Activated CD8-positive, alpha-beta memory T cell treated with anti-CD3 and anti-CD28 coated beads, Interleukin-2, amount 10 ng/mL, durations not matched to agents 7 days and 5 days (primary cell): ENCODE measurements at places on chromosomes 2 and 18. TPM values are rescaled to one million over a fixed set of nuclear protein-coding genes. Genes with fewer than 3 reads are reported as not detected.

UGT1A6 gene
- total RNA-seq, result not detected

PLGLB2 gene
- 0.85 TPM for total RNA-seq

SH3RF3 gene
- total RNA-seq, result 0.05 TPM

HAAO gene
- total RNA-seq, result 0.56 TPM

DYNAP gene
- total RNA-seq, result not detected

SLC4A5 gene
- 2.6 TPM for total RNA-seq

RTP5 gene
- total RNA-seq, result not detected

GREB1 gene
- total RNA-seq, result 0.91 TPM

RNU2-63P gene
- total RNA-seq, result 21.2 TPM

SP5 gene
- total RNA-seq, result not detected

DNAJC5G gene
- not detected for total RNA-seq

FASTKD2 gene
- 18.8 TPM for total RNA-seq

- DNase-seq, result no peak
Measured at GRCh38 chr2:16165518-16166326, 225.4 kb downstream of the MYCN start.

DNA sequence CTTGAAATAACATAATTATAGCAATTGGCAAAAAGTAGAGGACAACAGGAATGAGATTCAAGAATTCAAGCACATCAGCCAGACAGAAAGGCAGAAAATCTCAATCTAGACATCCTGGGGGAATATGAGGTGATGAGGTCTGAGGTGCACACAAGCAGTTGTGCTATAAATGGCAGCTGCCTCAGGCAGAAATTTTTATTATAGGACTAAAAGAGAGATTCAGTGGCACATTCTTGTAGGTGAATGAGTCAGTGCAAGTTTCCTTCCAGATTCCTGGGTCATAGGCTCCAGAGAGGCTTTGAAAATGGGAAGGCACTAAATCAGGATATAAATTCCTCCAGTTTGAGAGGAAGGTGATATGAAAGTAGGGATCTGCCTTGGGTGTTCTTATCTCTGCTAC, 127.2 kb upstream of the THSD7B start:
- no peak for DNase-seq

DNA sequence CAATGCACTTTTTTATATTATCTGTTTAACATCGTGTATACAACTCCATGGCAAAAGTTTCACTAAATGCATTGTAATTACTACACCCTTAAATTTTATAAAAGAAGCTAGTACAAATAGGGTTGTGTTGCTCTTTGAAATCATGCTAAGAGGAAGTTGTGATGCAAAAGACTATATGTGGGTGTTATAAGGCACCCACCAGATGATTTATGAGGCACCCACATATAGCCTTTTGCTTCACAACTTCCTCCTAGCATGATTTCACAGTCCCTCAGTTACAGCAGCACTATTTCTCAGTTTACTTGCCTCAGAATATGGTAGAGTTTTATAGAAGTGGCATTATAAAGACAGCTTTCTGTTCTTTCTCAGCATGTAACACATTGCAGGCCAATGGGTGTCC, 277.3 kb upstream of the DOK6 start:
- no peak for DNase-seq

- no peak for DNase-seq
Measured at GRCh38 chr2:146786396-146786795, 1058.4 kb upstream of the ACVR2A start.

DNA sequence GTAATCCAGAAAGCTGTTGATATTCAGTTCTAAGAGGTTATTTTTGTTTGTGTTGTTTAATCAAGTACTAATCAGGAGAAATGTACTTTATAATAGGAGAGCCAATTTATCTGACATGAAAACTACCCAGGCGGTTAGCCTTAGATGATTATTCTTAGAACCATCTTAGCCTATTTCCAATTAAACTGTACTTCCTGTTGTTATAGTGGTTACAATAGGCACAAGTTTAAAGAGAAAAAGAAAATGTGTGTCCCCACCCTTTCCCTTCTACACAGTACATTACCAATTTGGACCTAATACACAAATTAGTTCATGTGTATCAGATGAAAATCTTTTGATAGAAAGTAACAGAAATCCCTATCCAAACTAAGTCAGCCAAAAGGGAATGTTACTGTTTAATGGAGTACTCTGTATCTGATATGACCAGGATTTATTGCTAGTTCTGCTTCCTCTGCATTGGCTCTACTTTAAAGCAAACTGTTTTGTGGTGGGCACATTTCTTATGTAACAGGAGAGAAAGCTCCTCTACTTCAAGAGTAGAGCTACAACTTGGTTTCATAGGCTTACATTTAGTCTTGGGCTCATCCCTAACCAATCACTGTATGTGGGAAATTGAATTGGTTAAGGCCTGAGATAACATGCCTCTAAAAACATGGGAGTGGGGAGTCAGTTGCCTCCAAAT, 217.9 kb downstream of the UBE2E3 start:
- DNase-seq, result no peak

GRCh38 chr18:76995896-76996295, 136.7 kb downstream of the MBP start:
- no peak for DNase-seq

- DNase-seq, result no peak
Measured at GRCh38 chr2:204492417-204492816, 52.9 kb upstream of the PARD3B start.

DNA sequence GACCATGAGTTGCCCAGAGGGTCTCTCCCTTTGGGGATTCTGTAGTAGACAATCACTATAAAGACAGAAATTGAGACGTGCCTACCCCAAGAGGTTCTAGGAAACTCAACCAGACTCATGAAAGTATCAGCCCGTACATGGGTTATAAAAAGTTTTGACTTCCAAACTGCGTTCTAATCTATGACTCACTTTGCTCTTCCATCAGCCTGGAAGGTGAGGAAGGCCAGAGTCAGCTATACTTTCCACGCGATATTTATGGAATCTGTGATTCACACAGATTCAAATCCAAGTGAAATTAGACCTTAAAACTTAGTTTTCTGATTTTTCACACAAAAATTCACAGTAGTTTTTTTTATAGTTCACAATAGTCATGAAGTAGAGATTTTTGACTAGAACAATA, 7.7 kb upstream of the LYPD1 start:
- no peak for DNase-seq

DNA sequence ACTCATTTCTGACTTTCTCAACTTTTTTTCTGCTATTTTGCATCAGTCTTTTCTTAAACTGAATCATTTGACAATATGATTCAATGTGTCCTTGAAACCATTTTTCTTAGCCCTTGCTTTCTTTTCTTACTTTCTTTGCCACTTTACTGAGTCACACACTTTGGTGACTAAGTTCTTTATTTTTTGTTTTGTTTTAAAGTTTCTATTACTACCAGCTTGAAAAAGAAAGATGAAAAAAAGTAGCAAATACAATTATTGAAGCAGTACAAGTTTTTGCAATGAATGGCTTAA, 116.5 kb downstream of the DOCK10 start:
- no peak for DNase-seq

DNA sequence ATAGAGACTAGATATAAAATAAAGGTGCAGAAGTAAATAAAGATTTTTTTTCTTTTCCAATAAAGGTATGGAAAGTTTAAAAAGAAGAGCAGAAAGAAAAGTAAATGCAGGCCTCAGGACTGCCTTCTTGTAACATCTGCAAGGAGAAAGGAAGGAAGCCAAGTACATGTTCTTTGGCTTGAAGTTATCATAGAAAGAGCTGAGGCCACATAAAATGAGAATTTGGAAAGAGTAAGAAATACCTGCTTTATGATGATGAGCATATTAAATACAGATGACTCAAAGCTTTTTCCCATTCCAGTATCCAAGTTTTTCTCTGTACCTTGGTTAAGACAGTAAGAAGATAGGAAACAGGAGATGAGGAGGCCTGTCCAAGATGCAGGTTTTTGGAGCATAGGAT, 25.3 kb upstream of the UBE2E3 start:
- DNase-seq, result no peak

- DNase-seq, result no peak
Measured at GRCh38 chr2:201432038-201432620, 19.1 kb downstream of the TRAK2 start.

GRCh38 chr2:80246534-80246933, 58.0 kb downstream of the LRRTM1 start:
- no peak for DNase-seq

DNA sequence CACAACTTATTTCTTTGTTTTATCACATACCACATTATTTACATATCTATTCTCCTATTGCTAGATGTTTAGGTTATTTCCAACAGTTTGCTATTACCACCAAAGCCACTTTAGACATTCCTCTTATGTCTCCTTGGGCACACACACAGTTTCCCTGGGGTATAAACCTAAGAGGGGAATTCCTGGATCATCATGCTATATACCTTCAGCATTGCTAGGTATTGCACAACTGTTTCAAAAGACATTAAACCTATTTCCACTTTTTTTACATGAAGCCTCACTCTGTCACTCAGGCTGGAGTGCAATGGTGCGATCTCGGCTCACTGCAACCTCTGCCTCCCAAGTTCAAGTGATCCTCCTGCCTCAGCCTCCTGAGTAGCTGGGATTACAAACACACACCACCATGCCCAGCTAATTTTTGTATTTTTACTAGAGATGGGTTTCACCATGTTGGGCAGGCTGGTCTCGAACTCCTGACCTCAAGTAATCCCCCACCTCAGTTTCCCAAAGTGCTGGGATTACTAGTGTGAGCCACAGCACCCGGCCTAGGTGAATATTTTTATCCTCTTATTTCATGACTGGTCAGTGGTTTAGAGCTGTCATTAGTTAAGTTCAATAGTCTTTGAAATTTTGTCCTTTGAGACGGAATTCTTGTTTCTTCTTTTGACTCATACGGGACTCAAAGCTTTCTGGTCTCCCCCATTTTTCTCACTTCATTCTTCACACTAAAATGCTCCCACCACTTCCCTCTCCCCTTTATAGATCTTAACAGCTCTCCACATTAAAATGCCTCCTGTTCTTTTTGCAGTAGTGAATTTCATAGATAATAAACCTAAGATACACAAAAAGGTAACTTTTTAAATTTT, 30.3 kb downstream of the SULT1C4 start:
- no peak for DNase-seq

DNA sequence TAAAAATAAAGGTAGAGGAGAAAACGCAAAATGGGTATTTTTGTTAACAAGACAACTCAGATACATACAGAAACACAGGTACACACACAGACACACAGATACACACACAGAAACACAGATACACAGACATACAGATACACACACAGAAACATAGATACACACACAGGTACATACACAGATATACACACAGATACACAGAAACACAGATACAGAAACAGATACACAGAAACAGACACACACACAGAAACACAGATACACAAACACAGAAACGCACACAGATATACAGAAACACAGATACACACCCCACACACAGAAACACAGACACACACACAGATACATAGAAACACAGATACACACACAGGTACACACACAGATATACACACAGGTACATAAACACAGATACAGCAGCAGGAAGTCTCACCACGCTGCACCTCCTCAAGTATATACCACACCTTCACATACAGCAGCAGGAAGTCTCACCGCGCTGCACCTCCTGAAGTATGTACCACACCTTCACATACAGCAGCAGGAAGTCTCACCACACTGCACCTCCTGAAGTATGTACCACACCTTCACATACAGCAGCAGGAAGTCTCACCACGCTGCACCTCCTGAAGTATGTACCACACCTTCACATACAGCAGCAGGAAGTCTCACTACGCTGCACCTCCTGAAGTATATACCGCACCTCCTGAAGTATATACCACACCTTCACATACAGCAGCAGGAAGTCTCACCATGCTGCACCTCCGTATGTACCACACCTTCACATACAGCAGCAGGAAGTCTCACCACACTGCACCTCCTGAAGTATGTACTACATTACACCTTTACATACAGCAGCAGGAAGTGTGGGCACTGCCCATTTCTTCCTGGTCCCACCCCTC, 250.5 kb downstream of the HDAC4 start:
- peak; percentile 70 for DNase-seq

DNA sequence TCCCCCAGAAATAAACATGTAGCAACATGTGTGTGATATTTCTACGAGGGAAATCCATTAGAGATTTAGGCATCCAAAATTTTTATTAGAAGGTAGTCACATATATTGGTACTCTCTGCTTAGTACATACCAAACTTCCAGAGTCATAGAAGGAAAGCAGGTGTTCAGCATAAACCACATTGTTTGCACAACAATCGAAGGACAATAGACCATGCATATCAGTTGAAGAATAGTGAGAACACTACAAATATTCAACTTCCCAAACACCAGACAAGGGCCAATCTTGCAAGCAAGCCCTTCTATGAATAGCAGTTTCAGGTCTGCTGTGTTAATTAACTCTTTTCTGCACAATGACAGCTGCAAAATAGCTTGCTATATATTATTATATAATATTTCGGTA, 702.2 kb downstream of the ERBB4 start:
- no peak for DNase-seq

GRCh38 chr2:164134336-164134735, 398.5 kb upstream of the FIGN start:
- DNase-seq, result no peak

GRCh38 chr2:240520130-240520973, 37.4 kb downstream of the ANKMY1 start:
- peak; percentile 28 for DNase-seq

DNA sequence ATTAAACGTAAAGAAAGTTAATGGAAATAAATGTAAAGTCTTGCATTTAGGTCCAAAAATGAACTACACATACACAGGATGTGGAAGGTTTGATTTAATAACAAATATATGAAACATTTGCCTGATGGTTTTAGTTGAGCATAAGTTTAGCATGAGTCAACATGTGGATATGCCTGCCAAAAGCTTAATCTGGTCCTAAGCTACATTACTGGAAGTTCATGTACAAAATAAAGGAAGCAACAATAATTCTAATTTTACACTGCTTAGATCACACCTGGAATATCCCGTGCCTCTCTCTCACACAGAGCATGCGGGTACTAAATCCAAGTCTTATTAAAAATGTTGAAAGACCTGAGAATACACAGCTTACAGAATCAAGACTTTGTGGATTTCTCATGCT, 276.5 kb upstream of the NRP2 start:
- no peak for DNase-seq

GRCh38 chr2:145626301-145626700, 1106.4 kb upstream of the ZEB2 start:
- DNase-seq, result no peak

DNA sequence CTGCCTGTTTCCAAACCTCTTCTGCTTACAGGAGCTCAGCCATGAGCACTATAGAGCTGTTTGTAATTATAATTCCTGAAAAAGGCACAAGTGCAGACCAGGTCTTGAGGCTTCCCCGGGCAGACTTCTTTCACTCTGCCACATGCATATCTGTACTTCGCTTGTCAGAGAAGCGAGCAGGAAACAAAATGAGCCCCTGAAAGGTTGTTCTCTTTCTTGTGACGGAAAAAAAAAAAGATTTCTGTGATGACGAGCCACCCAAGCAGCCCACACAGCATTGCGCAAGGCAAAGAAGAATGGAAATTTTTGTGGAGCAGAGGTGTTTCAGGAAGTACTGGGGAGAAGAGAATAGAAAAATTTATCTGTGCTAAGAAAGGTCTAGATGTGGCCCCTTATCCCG, 54.0 kb upstream of the LINC00305 start:
- no peak for DNase-seq

- no peak for DNase-seq
Measured at GRCh38 chr2:141001750-141002149, 1129.1 kb downstream of the LRP1B start.
